ENCODE measurements at places on chromosomes 5 and 9.

GRCh38 chr5:157561110-157561509 lies 14.5 kb downstream of the ADAM19 start:
- peak; percentile 23 for DNase-seq

- DNase-seq = no peak
Observed at GRCh38 chr9:7284117-7284516, 515.5 kb downstream of the DMAC1 start.

- no peak for DNase-seq
Observed at GRCh38 chr5:101539315-101539714, 636.2 kb upstream of the ST8SIA4 start.

- no peak for DNase-seq
Observed at GRCh38 chr5:151078490-151079262, 2.2 kb downstream of the TNIP1 start.

DNA sequence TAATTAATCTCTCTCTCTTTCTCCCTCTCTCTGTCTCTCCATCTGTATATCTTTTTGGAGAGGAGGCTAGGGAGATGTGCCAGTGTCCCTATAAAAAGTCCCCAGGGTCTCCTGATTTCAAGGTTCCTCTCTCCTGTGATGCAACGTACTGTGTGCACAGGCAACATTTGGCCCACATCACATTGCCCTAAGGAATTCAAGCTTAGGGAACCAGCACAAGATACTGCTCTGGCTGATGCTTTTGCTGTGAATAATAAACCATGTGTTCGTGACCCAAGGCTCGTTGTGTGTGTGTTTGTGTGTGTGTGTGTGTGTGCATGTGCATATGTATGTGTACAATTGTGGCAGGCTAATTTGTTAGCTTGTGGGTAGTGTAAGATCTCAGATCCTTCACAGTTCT lies 9.7 kb downstream of the SPATA9 start:
- DNase-seq = no peak

- no peak for DNase-seq
Observed at GRCh38 chr5:101647861-101648260, 648.2 kb downstream of the SLCO4C1 start.

- no peak for DNase-seq
Observed at GRCh38 chr9:118444403-118444802, 740.2 kb downstream of the TLR4 start.

GRCh38 chr9:77980622-77981021 lies 51.0 kb downstream of the GNAQ start:
- DNase-seq = no peak

DNA sequence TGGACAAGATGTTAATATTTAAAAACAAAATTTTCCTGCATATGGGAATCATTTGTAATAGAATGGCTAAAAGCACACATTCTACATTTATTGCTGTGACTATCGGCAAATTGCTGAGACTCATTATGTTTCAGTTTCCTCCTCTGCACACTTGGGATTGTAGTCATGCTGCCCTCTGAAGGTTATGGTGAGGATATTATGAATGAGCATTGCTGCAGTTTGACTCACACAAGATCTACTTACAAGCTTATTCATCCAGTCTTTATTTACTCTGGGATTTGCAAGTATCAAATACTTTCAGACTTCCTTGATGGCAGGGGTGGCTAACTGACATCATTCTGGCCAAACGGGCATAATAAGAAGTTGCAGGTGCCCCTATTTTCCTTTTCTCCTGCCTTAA lies 9.5 kb upstream of the NFIL3 start:
- DNase-seq = peak; percentile 10

GRCh38 chr9:86974421-86974820 lies 27.1 kb upstream of the GAS1 start:
- no peak for DNase-seq

- DNase-seq = no peak
Observed at GRCh38 chr9:114386361-114386885, 1.4 kb downstream of the AKNA start.

DNA sequence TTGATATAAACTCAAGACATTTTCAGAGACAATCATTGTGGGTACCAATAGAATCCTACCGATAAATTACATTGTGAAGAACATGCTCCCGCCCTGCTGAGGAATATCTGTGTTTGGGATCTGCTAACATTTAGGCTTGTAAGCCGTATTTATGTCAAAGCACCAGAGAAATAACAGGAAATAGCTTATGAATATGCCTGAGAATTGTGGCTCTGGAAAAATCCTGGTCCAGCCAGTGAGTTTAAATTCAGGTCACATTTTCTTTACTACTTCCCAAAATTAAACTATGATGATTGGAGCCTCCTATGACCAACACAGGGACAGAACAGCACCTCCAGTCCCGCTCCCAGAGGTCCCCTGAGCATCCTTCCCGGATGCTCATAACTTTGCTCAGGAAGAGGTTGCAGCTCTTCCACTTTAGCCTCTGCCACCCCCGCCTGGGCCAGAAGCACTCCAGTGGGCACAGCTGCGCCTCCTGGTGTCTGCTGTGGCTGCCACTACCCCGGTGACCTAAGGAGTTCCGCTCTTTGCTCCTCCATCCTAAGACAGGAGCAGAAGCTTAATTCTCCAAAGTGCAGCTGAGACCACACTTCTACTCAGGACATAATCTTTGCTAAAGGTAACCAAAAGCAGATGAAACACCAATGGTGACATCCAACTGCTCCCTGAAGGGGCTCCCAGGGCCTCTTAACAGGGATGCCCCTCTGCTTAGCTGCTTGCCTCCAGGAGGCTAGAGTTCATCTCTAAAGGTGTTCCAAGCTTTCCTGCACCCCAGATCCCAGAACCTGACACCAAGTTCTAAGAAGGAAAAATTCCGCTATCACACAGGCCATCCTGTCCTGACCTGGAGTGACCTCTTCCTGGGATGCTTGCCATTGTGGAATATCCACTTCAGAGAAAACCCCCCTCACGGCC lies 58.8 kb downstream of the SLC1A1 start:
- no peak for DNase-seq

DNA sequence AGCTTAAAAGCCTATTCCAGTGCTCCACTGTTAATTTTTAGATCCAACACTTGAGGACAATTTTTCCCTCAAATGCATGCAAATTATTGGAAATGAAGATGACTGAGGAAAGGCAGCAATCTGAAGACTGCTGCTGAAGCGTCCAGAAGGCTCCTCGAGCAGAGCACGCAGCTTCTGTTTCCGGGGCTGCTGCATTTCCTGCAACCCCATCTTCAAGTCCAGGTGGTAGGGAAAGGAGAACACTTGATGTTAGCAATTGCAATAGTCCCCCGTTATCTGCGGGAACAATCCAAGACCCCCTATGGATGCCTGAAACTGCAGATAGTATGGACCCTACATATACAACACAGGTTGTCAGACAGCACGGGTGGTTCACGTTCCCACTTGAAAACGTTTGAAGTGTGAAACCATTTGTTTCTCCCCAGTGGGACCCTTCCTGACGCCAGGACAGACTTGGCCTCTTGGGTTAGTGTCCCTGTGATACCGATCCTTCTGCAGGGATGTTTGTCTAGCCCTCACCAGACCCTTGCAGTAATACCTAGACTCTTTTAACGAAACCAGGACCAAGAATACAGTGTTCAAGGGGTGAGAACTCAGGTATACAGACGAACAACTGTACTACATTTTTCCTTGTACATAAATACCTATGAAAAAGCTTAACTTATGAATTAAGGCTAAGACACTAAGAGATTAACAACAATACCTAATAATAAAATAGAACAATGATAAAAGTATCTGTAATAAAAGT lies 152.3 kb downstream of the HSD17B3 start:
- no peak for DNase-seq

GRCh38 chr5:76622973-76623596 lies at the start of gene F2RL2:
F2RL2 (minus strand) TSS chr5:76623403; CDS start chr5:76623230, 173 bp downstream.
- DNase-seq = no peak

DNA sequence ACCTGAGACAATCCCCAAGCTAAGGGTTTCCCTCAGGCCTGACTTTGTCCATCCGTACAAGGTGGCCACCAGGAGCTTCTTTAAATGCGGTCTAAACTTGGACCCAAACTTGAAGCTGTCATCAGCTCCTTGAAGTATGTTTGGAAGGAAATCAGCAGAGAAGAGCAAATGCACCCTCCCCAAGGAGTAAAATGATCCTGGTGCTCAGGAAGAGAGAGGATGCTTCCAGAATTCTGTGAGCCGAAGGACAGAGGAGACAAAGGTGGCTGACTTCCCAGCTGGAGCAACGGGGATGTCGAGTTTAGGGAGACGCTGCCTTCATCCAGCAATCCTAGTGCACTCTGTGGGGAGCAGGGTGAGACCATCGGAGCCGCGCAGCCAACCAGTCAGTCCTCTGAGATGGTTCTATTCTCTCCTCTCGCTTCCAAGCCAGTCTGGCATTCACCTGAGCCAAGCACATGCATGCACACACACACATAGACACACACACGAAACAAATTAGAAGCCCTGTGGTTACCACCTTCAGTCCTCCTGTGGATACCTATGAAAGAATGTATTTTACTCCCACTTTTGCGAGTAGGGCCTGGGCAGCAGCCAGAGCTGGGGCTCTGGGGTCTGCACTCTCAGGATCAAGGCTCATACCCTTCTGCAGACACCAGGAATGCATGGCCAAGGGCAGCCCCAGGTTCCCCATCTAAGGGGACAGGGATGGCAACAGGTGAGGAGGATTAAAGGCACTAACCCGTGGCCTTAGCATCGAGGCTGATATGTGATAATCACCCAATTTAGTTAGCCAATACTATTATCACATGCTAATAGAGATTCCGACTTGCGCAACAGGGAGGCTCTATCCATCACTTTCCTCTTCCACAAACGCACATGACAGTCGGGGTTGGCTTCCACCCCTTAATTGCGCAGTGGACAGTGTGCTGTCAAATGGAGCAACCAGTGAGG lies 75.8 kb downstream of the GTF3C4 start:
- no peak for DNase-seq

GRCh38 chr9:37676411-37676830 lies 25.7 kb downstream of the FRMPD1 start:
- DNase-seq = peak; percentile 95

- DNase-seq = no peak
Observed at GRCh38 chr9:78028926-78029325, 2.7 kb downstream of the GNAQ start.

DNA sequence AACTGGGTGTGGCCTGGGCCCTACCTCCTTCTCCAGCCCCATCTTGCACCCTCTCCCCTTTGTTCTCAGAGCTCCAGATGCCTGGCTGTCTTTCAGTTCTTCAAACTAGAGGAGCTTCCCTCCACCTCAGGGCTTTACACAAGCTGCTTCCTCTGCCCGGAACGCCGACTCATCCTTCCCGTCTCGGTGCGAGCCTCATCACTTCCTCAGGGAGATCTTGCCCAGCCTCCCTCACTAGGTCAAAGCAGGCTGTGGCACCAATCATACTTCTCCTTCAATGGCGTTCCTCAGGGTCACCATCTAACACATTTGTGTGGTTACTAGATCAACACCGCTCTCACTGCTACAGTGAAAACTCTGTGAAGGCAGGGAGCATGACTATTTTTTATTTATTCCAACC lies 56.2 kb upstream of the ZSWIM6 start:
- DNase-seq = no peak

DNA sequence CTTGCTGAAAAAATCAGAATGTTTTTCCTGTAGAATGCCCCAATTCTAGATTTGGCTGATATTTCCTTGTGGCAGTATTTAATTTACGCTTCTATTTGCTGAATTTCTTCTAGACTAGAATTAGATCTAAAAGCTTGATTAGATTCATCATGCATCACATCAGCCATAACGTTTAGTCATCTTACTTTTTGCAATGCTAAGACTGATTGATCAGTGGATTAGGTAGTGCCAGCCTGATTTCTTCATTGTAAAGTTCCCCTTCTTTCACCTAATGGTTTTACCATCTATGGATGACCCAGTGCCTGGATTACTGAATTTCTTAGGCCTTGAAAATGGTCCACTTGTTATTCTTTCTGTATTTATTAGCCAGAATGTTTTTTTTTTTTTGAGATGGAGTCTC lies 83.9 kb downstream of the PBX3 start:
- no peak for DNase-seq

DNA sequence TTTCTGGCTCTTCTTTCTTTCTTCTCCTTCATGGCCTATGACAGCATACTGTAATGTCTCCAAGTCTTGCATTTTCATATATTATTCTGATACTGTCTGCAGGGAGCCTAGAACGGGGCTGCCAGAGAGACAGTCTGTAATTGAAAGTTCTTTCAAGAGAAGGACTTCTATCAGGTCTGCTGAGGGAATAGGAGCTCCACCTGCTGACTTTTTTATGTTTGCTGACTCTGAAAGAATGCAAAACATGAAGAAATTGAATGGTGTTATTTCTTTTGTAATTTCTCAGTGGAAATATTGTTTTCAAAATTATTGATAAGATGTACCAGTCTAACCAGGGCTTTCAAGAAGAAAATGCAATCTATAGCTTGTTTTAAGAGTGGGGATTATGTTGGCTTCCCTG lies 121.9 kb upstream of the RFX3 start:
- no peak for DNase-seq

DNA sequence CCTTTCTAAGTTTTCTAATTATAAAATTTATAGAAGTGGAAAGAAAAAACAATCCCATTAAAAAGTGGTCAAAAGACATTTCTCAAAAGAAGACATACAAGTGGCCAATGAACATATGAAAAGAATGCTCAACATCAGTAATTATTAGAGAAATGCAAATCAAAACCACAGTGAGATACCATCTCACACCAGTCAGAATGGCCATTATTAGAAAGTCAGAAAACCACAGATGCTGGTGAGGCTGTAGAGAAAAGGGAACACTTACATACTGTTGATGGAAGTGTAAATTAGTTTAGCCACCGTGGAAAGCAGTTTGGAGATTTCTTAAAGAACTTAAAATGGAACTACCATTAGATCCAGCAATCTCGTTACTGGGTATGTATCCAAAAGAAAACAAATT lies 23.7 kb upstream of the PLPP1 start:
- DNase-seq = no peak

DNA sequence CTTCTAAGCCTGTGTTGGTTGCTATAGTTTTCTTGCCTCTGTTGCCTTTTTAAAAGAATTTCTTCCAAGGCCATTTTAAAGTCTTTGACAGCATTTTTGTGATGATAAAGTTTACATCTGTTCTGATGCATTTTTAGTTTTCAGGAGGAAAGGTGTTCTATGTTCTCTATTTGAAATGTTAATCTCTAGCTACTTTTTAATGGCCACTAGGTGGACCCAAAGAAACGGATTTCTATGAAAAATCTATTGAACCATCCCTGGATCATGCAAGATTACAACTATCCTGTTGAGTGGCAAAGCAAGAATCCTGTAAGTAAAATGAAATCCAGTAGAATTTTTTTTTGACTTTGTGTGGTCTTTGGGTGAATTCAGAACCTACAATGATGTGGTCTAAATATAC lies 60.2 kb downstream of the MELK start:
- peak; percentile 79 for DNase-seq

- DNase-seq = no peak
Observed at GRCh38 chr5:112656451-112656850, 81.2 kb upstream of the APC start.

GRCh38 chr5:14183187-14183939 lies 40.2 kb downstream of the TRIO start:
- DNase-seq = no peak

DNA sequence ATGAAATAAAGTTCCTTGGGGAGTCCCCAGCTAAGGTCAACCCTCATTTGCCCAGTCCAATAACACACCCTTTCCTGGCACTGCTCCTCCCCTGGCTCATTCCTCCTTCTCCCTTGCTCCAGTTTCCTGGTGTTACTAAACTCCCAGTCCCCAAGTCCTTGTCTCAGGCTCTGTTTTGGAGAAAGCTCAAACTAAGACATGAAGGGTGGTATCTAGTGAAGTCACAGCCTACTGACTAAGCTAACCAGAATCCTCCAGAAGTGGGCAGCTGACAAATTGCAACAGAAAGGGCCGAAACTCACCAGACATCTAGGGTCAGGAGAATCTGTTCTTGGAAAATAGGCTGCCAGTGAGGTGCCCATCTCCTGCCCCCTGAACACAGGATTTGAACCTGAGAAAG lies 118.7 kb upstream of the NEK6 start:
- DNase-seq = no peak

- DNase-seq = no peak
Observed at GRCh38 chr5:4802044-4802443, 338.1 kb upstream of the ADAMTS16 start.
